ENCODE measurements at places on chromosomes 6 and 20. TPM values are rescaled to one million over a fixed set of nuclear protein-coding genes. Genes with fewer than 3 reads are reported as not detected.
A peak's percentile ranks its signal among the peaks of the same experiment; 100 is the strongest.

The ARFGEF3 gene
- total RNA-seq = 1.5 TPM

The TOMM34 gene
- 45.8 TPM for total RNA-seq

DNA sequence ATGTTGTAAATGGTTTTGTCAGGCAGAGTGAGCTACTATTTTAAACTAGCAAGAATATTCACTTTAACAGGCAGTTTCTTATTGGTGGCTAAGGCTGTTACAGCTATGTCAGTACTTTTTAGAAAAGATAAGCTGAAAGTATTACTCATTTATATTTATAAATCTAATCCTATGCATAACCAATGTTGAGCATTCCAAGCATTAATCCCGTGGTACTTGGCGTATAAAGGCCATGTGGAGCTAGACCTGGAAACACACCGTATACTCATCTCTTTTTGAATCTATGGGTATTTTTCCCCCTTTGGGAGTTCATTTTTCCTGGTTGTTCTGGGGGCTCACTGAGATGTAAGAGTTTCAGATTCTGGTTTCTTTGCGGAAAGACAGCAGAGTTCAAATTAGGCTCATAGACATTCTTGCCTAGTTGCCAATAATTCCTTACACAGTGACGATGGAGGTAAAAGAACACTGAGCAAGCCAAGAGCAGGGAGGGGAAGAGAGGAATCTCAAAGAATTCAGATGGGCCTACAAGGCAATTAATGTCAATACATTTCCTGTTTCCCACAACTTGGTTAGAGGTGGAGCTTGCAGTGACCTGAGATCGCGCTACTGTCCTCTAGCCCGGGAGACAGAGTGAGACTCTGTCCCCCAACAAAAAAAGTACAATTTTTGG, 211.5 kb downstream of the SOX4 start:
- DNase-seq = peak; percentile 83

DNA sequence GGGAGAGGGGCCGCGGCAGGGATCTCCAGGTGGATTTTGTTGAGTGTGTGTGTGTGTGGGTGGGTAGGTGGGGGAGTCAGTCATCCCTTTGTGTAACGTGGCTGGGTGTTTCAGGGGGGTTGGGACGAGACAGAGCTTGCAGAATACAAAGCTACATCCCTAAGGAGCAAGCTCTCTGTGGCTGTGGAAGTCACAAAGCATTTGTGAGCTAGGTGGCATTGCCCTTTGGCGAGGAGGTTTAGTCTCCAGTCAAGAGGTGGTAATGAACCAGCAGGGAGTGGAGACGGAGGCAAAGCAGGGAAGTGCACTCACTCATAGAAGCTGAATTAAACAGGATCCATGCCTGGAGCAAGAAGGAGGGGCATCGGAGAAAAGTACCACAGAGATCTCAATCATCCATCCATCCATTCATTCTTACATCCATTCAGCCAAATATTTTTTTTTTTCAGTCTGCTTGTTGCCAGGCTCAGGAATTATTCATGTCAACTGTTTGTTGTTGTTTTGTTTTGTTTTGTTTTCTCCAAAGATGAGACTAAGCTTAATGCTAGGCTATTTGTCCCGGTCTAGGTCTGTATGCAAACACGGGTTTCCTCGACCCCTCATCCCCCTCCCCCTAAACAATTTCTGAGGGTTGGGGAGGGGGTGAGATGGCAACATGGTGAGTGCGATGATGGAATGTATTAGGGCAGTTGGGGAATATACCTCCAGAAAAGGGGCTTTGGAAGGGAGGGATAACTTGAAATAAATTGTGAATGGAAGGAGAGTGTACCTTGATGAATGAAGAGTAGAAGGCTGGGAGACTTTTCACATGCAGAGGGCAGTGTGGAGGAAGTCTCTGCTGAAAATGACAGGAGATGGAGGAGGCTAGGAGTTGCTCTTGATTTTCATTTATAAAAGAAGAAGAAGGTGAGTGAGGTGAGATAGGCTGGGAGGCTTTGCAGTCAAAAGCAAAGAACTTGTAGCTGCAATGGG, 1.0 kb downstream of the HCRTR2 start:
- DNase-seq = no peak

DNA sequence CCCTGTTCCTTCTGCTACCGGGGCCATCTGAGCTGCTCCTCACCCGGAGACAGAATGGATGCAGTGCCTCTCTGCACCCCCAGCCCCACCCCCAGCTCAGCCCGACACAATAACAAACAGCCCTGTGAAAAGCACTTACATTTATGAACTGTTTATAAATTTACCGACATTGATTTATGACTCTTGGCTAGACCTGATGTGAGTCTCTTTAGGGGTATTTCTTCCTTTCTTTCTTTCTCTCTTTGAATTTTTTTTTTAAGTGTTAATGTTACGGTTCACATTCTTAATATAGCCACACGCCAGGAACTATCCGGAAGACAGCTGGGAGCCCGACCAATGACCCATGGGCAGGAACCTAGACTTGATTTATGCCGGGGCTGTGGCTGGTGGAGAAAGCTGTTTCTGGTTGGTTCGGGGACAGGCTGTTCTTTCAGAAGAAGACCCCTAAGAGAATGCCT, 266.3 kb downstream of the CDC5L start:
- DNase-seq = peak; percentile 90

GRCh38 chr6:155352811-155353210, 38.5 kb upstream of the TFB1M start:
- peak; percentile 65 for DNase-seq

DNA sequence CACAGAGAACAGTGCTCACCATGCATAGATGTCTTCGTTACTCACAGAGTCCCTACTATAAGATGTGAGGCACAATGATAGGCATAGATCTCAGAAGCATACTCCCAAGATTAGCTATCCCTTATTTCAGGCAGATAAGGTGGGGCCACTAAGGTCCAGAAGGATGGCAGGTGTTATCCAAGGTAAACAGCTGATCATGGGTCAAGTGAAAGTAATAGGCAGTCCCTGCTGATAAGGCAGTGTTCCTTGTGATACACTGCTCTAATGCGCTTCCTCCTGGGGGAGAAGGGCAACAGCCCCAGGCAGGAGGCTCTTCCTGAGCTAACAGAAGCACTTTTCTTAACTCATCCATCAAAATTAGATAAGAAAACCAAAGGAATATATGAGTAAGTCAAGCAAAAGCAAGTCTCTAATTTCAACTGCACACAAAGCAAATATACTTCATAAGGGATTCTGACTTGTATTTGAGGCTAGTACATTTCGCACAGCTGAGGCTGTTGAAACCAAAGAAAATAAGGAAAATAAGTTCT, 42.2 kb downstream of the METTL24 start:
- DNase-seq = no peak

GRCh38 chr6:116764961-116765841, at the start of gene FAM162B:
TSS of gene FAM162B (minus strand) at chr6:116765719. CDS start at chr6:116765576, 143 bp downstream.
- peak; percentile 5 for DNase-seq

DNA sequence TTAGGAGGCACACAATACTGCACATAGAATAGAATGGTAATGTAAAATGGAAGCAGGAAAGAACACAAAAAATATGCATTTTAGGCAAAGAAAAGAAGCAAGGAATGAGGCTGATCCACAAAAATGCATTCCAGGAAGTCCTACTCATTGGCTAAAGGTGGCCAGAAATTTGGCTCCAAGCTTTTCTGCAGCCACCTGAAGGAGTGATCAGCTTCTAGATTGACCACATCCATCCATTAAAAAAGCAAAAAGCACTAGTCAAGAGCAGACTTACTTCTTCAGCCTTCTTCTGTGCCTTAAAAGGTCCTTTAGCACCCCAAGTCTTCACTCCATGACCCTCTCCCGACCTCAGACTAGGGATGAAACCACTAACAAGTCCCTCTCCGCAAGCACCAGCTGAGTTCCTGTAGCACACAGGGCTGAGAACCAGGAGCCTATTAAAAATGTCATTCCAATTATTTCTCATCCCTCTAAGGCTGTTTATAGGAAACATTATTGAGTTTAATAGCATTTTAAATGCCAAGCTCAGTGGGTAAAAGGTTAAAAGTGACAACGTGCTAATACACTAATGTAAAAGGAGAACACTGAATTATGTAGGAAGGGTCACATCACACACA, 36.5 kb downstream of the TRAM2 start:
- peak; percentile 80 for DNase-seq

- peak; percentile 82 for DNase-seq
Measured at GRCh38 chr6:97594844-97595243, 311.8 kb upstream of the MMS22L start.

Measured in astrocyte (in vitro differentiated cells and primary cell).